NCI-H2081 treated with DMSO at 0.1 percent for 48 hours (cell line): ENCODE measurements at places on chromosomes 3 and 15.

GRCh38 chr15:70741107-70741531 is 22.2 kb downstream of the UACA start:
- DNase-seq: no peak

- no peak for DNase-seq
These were observed 29.8 kb upstream of the EPHB3 start for GRCh38 chr3:184531626-184532280.

DNA sequence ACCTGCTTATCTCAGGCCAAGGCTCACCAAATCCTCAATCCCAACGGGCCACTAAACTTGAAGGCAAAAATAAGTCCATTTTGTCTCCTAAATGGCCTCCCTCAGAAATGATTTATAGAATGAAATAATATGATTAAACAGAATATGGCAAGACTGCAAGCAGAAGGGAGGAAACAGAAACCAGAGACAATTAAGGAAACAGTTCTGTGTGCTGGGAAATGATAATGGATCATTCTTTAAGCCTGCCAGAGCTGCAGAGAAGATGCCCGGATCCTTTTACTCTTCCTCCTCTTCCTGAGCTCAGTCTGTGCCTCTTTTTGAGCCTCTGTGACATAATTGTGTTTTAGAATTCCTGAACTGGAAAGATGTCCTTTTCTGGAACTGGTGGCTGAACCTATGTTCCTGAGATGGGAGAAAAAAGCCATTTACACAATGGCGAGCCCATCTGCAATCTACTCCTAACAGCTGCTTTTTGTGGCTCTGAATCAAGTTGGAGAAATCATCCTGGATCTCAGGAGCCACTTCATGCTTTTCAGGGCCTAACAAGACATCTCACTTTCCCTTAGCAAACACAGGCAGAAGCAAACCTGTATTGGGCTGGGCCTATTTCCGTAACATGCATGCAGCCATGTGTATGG is 2.8 kb upstream of the ABHD2 start:
- no peak for DNase-seq

GRCh38 chr3:172516318-172517214 is 6.7 kb downstream of the TNFSF10 start:
- DNase-seq: no peak

DNA sequence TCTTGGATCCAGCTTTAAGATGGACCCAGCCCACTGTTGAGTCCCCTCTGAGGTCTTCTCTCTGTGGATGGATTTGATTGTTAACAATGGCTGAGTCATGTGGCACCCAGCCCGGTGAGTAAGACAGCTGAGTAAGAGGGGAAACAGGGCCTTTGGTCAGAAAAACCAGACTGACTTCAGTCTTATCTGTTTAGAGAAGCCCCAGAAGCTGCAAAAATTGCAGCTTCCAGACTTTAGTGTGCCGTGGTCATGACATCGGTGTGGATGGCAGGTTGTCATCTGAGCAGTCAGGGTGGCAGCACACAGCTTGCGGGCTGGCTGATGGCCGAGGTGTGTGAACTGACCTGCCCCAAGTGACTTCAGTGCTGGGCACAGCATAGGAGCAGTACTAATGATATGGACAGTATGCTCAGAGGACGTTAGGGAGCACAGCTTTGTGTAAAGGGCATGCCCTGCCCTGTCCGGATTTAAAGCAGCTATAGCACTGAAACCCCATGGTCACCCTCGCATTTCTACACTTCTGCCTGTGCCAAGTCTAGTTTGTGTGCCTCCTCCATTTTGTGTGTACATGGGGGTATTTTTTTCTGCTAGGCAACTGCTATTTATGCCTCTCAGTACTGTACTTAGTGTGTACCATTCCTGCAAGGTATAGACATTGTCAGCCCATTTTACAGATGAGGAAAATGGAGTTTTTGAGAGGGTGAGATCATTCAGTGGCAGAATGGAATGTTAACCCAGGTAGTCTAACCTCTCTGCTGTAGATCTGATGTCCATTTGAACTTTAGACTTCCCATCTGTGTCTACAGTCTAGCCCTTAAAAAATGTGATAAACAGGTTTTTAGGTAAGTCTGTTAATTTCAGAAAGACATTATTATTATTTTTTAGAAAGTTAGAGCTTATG is 44.4 kb downstream of the FLNB start:
- no peak for DNase-seq

- no peak for DNase-seq
These were observed 131.7 kb upstream of the PLXND1 start for GRCh38 chr3:129738172-129738571.

DNA sequence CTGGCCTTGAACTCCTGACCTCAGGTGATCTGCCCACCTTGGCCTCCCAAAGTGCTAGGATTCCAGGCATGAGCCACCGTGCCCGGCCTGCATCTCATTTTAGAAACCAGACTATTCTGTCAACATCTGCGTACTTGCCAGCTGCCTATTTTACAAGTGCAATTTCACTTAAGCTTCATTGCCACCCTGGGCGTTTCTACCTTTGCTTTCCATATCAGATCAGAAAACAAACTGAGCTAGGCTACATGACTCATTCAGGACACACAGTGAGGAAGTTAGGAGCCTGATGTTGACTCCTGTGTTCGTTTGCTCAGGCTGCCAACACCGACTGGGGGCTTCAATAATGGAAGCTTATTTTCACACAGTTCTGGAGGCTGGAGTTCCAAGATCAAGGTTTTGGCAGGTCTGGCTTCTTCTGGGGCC is 42.3 kb upstream of the KLHL25 start:
- no peak for DNase-seq

- no peak for DNase-seq
These were observed 29.9 kb downstream of the ACP3 start for GRCh38 chr3:132346841-132347736.

- DNase-seq: no peak
These were observed 63.0 kb downstream of the ARHGAP31 start for GRCh38 chr3:119357190-119357589.

- DNase-seq: no peak
These were observed 353.4 kb upstream of the MANF start for GRCh38 chr3:51031666-51032065.

DNA sequence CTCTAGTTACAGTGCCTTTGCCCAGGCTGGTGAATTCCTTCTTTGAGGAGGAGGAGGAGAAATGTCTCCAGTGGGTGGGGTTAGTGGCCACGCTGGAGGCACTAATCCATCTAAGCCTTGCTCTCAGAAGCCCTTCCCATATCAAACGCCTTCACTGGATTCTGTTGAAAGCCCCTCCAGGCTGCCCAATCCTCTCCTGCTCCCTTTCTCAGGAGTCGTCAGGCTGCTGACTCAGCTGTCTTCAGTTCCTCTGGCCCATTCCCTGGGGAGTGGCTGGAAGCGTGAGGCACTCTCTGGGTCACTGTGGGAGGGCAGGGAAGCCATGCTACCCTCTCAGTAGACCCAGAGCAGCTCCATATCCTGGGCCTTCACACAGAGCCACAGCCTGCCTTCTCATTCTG is 2.7 kb downstream of the AP2M1 start:
- no peak for DNase-seq

DNA sequence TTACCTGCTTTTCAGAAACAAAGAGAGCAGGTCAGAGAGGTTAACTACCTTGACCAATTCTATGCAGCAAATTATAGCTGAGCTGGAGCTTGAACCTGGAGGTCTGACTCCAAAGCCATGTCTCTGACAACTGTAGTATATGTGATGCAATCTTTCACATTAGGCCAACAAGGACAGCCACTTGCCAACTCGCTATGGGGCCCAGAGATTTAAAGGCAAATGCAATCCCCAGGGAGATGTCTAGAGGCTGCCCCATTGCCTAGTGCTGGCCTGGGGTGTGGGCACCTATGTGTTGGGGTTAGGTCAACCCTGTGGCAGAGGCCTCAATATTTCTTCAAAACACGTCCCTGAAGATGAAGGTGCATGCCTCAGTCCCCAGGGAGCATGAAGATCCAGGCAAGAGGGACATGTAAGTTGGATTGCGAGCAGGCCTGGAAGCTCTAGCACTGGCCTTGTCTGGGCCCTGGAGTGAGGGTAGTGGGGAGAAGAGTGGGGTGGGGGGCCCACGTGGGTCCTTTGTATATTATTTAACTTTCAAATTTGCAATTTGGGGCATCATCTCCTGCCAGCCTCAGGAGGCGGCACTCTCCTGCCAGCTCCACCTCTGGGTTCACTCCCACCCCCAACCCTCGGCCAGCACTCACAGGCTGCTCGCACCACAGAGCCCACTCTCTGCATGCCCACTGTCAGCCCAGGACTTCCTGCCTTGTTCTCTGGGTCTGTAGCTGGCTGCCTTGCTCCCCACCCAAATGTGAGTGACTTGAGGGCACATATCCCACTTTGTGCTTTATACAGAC is 64.3 kb downstream of the SLC12A8 start:
- no peak for DNase-seq

GRCh38 chr3:23837691-23838090 is 31.9 kb downstream of the UBE2E1 start:
- no peak for DNase-seq

GRCh38 chr15:48266024-48266689 is 60.1 kb downstream of the SLC12A1 start:
- no peak for DNase-seq

DNA sequence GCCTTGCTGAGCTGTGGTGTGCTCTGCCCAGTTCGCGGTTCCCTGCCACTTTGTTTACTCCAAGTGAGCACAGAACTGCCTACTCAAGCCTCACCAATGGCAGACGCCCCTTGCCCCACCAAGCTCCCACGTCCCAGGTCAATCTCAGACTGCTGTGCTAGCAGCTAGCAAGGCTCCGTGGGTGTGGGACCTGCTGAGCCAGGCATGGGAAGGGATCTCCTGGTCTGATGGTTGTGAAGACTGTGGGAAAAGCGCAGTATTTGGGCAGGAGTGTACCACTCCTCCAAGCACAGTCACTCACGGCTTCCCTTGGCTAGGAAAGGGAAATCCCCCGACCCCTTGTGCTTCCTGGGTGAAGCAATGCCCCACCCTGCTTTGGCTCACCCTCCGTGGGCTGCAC is 45.0 kb downstream of the SLC12A6 start:
- no peak for DNase-seq

DNA sequence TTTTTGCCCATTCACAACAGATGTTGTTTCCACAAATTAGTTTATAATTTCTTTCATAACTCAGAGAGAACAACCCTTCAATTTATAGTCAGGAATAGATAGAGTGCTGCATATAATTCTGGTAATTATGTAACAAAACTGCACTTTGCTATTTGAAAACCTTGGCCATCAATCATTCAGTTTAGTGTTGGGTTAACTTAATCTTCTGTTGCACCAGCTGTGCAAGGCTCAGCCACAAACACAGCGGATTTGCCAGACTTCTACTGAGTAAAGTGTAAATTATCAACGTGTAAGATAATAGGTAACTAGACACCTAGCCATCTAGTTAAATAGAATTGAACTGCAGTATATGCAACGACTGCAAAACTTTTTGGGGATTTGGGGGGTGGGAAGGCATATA is 1064.3 kb upstream of the EPHA6 start:
- DNase-seq: peak; percentile 60

GRCh38 chr3:192489579-192489978 is 237.8 kb downstream of the FGF12 start:
- no peak for DNase-seq

GRCh38 chr3:30720586-30721313 is 114.3 kb downstream of the TGFBR2 start:
- no peak for DNase-seq

DNA sequence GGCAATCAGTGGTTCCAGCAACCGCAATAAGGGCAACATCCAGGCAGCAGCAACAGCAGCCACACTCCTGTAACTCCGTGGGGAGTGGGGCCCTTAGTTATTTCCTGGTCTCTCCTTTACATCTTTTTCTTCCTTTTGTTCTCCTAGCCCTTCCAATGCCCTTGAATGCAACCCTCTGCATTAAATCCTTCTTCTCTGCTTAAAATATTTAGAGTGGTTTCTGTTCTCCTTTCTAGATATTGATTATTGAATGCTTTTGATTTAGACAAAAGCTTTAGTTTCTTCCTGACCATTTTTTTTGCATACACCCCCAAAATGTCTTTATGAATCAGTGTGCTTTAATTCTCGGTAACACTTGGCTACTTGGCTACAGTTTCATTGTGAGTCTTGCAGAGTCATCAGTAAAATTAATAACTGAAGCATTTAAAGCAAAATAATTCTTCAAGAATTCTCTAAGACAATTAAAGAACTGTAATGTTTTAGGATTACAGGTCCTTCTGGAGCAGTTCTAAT is 586.1 kb downstream of the MECOM start:
- no peak for DNase-seq

DNA sequence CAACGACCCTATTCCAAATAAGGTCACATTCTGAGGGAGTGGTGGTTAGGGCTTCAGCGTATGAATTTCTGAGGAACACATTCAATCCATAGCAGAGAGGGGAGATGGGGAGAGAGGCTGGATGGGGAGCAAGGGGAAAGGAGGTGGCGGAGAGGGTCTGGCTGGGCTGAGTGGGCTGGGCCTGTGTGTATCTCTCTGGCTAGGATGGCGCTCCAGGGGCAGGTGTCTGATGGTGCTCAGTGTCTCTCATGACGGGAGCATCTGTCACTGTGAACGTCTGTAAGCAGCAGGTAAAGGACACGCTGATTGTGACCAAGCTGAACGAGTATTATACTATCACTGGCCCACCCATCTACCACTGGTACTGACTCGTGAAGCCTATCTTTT is 159.6 kb downstream of the XXYLT1 start:
- no peak for DNase-seq

- no peak for DNase-seq
These were observed 7.9 kb upstream of the WDR6 start for GRCh38 chr3:48999085-48999858.

- no peak for DNase-seq
These were observed 188.9 kb upstream of the SYNPR start for GRCh38 chr3:63089007-63089750.

DNA sequence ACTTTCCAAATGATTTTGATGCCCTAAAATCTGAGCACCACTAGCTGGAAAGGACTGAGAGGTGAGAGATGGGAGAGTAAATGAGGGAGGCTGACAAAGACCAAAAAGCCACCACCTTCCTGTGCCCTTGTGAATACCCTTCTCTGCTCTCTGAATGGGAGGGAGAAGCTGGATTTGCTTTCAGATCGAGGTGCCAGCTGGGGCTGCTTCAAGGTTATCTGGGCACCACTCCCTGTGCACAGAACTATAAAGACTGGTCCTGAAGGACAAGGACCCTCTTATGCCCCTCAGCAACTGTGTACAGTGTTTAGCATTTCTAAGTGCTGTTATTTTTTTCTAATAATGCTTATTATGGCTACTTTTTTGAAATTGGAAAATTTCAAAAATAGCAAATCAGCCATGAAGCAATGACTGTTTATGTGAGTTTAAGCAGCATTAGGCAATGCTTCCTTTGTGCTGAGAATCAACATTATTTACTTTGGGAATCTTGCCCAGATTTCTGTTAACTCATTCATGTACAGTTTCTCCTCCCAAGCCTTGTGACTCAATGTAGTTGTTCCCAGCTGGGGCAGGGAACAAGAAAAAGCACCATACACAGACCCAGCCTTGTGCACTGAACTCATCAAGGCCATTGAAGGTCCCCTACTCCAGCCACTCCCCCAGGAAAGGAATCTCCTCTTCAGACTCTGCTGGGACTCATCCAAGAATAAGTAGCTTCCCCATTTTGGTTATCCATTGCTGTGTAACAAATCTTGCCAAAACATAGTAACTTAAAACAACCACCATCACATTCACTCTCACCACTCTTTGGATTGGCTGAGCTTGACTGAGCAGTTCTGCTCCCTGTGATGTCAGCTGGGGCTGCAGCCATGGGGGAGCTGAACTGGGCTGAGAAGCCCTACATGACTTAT is 37.3 kb upstream of the CDV3 start:
- no peak for DNase-seq
